ENCODE measurements at places on chromosomes 13 and 19.
A peak's percentile ranks its signal among the peaks of the same experiment; 100 is the strongest.

GRCh38 chr19:42290523-42291434 is 11.2 kb upstream of the PRR19 start:
- DNase-seq: no peak

DNA sequence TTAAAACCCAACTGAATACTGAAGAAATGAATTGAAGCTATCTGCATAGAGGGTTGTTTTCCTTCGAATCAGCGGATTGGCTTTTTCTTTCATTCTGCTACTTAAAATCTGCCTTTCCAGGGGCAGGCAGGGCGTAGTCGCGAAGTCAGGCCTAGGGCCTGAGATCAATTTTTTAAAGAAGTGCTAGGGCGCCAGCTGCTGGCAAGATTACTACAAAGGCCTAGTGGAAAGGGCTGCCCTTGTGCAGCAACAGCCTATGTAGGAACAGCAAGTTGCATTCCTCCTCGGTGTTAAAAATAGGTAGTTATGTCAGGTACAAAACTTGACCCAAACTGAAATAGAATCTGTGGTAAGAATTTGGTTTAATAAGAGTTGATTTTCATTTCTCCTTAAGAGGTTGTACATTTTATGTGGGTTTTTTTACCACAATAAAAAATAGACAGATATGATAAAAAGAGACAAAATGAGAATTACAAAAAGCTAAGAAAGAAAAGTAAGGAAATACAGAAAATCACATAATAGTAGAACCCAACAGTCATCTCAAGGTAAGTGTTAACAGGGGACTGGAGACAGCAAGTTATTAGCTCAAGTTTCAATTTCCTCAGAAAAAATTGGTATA is 9.5 kb upstream of the URAD start:
- peak; percentile 46 for DNase-seq

DNA sequence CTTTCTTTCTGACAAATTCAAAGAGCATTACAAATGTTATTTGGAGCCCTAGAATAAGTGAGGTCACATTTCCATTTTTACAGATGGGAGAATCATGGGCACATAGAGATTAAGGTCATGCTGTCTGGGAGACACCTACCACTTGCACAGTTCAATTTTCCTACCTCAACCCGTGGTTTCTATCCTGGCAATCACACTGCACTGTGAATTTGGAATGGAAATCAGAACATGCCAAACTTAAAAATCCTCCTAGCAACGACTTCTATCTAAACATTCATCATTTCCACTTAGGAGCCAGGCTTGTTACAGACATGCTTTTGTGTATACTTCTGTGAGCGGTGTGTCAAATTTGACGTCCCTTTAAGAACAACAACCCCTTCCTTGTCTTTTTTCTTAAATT is 251.5 kb downstream of the DNAJC15 start:
- no peak for DNase-seq

DNA sequence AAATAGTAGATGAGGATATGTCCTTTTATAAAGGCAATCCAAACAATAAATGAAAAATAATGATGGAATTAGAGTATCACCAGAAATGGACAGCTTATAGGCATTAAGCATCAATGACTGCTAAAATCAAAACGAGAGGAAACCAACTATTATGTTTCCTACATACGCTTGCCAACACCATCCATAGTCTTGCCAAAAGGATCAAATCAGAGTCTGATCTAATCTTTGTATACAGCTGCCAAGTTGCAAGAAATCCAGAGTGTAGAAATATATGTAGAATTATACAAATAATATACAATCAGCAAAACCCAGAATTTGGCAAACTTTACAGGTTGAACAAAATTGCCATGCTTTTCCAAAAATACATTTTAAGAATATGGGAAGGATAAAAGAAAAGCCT is 1661.6 kb downstream of the SLITRK1 start:
- no peak for DNase-seq

GRCh38 chr19:39971380-39972035 is 543 bp downstream of the PSMC4 start:
- no peak for DNase-seq

- no peak for DNase-seq
Measured at GRCh38 chr13:32209652-32210051, 105.5 kb downstream of the ZAR1L start.

GRCh38 chr19:45591004-45591637 is 6.5 kb upstream of the OPA3 start:
- DNase-seq: no peak

DNA sequence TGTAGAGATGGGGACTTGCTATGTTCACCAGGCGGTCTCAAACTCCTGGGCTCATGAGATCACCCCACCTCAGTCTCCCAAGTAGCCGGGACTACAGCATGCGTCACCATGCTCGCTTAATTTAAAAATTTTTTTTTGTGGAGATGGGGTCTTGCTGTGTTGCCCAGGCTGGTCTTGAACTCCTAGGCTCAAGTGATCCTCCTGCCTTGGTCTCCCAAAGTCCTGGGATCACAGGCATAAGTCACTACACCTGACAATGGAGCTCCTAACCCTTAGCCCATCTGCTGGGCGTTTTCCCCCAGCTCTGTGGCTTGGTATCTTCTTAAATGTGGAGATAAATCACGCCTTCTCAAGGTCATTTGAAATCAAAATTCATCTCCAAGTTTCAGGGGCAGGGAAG is 6.3 kb upstream of the ADAMTS10 start:
- no peak for DNase-seq

DNA sequence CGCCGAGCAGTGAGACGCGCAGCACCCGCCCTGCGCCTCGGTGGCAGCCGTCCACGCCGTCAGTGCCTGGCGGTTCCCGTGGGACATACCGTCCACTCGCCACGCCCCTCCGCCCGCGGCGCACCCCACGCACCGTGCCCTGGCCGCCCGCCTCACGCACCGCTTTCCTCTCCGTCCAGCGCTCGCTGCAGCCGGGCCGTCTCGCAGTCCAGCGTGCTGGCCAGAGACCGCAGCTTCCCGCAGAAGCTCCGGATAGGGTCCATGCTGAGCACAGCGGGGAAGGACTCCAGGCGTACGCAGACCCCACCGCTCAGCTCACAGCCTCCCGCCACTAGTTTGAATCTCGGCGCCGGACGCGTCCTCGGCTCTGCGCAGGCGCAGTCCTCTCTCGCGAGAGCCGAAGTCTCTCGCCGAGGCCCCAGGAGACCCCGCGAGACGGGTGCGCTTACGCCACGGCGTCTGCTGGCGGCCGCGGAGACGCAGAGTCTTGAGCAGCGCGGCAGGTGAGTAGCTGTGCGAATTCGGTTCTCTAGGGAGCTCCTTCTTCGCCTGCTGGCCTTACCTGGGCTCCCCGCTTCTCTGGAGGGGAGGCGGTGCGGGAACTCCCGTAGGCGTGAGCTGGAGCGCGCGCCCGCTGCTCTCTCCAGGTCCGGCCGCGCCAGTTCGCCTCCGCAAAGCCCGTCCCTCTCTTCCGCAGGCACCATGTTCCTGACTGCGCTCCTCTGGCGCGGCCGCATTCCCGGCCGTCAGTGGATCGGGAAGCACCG is at the start of the genes MRPL57 and SKA3:
Gene MRPL57 (plus strand): TSS at position 444 of the 767 bp plus-strand sequence. CDS start 259 bp downstream, at position 703.
Gene SKA3 (minus strand): TSS at position 338 of the 767 bp plus-strand sequence. CDS start 75 bp downstream, at position 263.
- peak; percentile 93 for DNase-seq

DNA sequence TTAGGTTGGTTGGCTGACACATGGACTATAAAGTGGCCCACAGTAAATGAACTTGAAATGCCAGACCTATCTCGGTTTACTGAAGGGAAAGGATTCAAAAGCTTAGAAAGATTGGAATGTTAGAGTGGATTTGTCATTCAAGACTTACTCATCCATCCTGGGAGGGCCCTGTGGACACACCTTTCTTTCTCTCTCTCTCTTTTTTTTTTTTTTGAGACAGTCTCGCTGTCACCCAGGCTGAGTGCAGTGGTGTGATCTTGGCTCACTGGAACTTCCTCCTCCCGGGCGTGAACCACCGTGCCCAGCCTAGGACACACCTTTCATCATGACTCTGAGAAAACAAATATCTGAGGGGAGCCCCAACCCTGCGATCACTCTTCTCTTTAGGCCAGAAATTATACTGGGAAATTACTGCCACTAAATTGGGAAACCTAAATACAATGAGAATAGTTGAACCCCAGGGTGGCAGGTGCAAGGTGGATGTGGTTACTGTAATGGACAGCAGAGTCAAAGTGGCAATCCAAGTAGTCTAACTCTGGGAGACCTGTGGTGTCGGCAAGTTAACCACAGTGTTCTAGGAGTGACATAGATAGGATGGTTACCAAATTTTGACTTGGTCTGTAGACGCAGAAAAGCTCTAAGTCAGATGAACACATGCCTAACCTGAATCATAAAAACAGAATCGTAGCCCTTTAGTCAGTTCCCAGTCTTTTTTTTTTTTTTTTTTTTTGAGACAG is 47.1 kb upstream of the ZMYM5 start:
- peak; percentile 60 for DNase-seq

GRCh38 chr13:27161980-27162379 is 9.6 kb downstream of the USP12 start:
- DNase-seq: no peak

DNA sequence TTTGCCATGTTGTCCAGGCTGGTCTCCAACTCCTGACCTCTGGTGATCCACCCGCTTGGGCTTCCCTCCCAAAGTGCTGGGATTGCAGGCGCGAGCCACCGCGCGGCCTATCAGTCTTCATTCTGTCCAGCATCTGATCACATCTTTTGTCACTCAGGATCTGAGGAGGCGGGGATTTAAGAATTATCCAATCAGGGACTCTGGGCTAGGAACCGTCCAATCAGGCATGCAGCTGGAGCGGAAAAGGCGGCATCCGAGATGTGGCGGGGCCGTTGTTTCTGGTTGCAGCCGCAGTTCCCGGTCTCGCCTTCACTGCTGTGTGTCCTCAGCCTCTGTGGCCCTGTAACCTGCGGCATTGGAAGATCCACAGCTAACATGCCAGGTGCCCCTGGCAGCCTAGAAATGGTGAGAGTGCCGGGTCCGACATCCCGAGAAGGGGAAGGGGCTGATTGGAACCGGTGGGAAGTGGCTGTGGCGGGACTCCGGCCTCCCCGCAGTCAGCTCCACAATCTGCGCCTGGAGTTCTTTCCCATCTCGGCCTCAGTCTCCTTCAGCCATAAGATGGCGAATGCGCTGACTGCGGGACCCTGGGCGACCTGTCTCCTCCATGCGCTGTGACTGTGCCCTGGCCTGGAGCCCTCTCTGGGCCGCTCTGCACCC is at the start of gene ZNF729:
Gene ZNF729 (plus strand): TSS at position 291 of the 660 bp plus-strand sequence. CDS start 85 bp downstream, at position 376.
- no peak for DNase-seq

- no peak for DNase-seq
Measured at GRCh38 chr13:25489238-25489637, 117.5 kb downstream of the ATP8A2 start.

GRCh38 chr19:42421591-42422031 is 5.6 kb downstream of the LIPE start:
- no peak for DNase-seq

DNA sequence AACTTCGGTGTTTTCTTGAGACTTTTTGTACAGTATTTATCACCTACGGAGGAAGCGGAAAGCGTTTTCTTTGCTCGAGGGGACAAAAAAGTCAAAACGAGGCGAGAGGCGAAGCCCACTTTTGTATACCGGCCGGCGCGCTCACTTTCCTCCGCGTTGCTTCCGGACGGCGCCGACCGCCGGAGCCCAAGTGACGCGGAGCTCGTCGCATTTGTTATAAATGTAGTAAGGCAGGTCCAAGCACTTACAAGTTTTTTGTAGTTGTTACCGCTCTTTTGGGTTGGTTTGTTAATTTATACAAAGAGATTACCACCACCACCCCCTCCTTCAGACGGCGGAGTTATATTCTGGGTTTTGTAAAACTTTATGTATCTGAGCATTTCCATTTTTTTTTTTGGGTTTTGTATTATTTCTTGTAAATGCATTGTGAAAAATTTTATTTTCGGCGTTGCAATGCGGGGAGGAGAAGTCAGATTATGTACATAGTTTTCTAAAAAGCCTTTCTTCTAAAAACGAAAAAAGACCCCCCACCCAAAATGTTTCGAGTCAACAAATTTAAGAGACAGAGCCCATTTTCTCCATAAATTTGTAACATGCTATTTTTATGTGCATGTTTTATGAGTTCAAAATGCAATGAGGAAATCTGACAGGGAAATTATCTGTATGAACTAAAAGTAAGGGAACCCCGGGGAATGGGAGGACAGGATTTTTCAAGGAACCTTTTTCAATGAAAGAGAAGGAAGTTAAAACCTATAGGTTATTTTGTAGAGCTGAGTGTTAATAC is 2.3 kb downstream of the SOX1 start:
- no peak for DNase-seq

- DNase-seq: no peak
Measured at GRCh38 chr13:23865906-23866305, 23.3 kb downstream of the MIPEP start.

GRCh38 chr19:38638461-38638860 is 9.0 kb upstream of the ACTN4 start:
- DNase-seq: no peak

GRCh38 chr19:48510421-48511268 is 990 bp downstream of the LMTK3 start:
- DNase-seq: peak; percentile 60

DNA sequence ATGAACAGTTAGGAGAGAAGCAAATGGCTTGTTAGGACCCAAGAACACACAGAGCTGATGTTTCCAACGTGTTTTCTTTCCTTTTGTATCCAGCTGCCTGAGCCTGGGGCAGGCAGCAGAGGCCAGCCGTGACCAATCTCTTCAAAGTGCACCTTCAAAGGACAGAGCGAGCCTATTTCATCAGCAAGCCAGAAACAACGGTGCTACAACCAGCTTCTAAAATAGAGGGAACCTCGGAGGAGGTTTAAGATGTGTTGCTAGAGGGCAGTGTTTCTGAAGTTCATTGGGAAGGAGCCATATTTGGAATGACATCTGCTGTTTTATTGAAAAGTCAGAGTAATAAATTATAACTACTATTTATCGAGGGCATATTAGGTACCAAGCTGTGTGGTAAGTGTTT is 56.2 kb upstream of the RFC3 start:
- no peak for DNase-seq

- no peak for DNase-seq
Measured at GRCh38 chr13:75326173-75327134, 155.5 kb downstream of the TBC1D4 start.

- DNase-seq: no peak
Measured at GRCh38 chr13:73355134-73355533, 296.3 kb downstream of the KLF5 start.

DNA sequence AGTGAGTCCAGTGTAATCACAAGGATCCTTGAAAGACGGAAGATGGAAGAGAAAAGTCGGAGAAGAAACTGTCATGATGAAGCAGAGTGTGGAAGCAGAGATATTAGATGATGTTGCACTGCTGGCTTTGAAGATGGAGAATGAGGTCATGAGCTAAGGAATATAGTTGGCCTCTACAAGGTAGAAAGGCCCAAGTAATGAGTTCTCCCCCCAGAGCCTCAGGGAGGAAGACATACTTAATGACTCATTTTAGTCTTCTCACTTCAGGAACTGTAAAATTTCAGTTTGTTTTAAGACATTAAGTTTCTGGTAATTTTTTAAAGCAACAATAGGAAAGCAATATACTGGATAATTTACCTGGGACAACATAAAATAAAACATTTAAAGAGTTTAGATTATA is 1331.5 kb upstream of the PCDH20 start:
- no peak for DNase-seq

- no peak for DNase-seq
Measured at GRCh38 chr19:55493645-55494171, 5.5 kb downstream of the SSC5D start.

DNA sequence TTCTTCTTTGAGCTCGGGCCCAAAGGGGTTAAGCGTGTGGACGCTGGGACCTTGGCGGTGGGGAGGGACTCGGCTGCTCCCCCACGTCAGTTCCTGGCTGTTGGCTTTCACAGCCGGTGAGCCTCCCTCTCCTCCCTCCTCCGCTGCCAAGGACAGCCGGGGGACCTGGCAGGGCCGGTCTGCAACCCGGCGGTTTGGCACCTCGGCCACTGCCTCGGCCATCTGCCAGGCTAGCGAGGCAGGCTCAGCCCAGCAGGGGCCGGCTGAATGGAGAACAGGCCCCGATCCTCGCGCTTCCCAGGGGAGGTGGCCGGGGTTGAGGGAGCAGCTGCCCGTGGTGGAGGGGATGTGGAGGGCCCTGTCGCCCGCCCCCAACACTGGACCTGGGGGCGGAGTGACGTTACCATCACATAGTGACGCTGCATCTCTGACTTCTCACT is 5.0 kb downstream of the TLE5 start:
- DNase-seq: peak; percentile 8
